ENCODE measurements at places on chromosomes 3 and 15. TPM values are rescaled to one million over a fixed set of nuclear protein-coding genes. Genes with fewer than 3 reads are reported as not detected.

PRR20G gene
- not detected for total RNA-seq

AVEN gene
- 11.8 TPM for total RNA-seq

CEMIP gene
- total RNA-seq: not detected

HRG gene
- not detected for total RNA-seq

SLC38A3 gene
- not detected for total RNA-seq

DNA sequence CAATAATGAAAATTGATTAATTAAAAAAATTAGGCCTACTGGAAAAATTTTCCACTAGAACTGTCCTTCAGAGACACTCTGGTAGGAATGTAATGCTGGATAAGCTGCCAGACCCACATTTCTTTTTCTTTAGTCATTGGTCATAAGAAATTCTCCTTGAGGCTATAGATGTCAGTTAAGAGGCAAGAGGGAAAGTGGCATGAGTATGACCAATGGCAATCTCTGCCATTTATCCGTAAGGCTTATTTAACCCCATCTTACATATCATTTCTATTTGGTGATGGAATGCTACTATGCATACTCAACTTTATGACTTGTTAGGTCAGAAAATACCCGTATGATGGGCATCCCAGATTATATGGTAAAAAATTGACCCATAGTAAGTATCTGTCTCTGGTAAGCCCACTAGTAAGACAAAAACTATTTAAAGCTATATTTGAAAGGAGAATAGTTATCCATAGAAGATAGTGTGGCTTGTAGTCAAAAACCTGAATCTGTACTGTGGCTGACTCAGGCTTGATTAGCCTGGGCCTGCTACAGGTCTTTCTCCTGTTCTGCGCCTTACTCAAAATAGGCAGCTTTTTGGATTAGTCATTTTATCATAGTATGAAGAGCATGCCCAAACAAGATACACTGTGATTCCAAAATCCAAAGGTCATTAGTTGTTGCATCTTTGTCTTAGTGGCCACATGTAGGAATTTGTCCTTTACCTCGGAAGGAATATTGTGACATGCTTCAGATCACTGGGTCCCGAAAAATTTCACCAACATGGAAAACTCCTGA, 314.7 kb downstream of the PYDC2 start:
- no peak for DNase-seq

DNA sequence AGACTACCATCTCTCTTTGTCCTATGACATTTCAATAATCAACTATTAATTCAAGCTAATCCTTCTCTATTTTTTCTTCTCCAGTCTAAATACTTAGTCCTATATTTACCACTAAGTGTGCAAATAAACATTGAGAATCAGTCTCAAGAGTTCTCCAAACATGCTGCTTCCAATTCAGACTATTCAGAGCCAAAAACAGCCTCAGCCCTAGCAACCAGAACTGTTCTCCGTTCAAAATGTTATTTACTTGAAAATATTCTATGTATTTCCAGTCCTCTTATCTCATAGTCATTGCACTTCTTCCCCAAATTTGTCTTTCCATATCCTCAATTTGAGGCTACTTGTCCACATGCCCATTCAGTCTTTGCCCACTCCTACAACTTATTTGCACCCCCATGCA, 805.5 kb downstream of the IGSF11 start:
- DNase-seq: no peak

DNA sequence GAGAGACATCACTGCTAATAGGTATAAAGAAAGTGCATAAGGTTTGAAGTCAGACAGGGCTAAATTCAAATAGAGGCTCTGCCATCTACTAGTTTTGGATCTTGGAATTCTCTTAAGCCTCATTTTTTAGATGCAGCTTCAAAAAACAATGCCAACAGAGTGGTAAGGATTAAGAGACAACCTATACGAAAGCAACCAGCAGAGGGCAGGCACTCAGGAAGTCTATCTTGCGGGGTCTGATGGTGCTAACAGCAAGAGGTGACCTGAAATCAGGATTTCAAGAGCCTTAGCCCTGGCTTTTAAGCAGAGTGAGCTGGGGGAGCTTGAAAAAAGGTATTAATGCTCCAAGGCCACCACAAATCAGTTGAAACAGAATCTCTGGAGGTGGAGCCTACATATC, 40.7 kb downstream of the LDHAL6B start:
- peak; percentile 42 for DNase-seq

DNA sequence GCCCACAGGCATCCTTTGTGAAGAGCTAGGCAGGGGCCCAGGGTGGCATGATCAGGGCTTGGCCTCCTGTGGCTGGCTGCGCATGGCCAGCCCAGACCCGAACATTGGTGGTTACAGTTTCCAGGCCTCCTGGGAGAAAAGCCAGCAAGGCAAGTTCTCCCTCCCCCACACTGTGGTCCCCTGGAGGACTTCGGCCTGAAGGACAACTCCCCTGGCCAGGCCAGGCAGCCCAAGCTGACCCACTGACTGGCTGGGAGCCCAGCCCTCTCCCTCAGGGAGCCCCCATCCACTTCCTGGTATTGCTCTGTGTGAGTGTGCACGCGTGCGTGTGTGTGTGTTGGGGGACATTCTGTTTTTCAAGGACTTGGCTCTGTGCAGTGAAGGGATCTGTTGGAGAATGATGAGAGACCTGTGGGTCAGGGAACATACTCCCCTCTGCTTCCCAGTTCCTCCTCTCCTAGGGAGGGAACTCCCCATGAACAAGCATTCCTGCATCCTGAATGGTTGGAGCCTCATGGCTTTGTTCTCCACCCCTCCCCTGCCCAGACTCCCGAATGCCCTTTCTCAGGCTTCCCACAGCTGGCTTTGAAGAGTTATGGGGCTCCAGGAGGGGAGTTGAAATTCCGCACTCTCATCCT, 29.5 kb downstream of the CORO2B start:
- DNase-seq: no peak

DNA sequence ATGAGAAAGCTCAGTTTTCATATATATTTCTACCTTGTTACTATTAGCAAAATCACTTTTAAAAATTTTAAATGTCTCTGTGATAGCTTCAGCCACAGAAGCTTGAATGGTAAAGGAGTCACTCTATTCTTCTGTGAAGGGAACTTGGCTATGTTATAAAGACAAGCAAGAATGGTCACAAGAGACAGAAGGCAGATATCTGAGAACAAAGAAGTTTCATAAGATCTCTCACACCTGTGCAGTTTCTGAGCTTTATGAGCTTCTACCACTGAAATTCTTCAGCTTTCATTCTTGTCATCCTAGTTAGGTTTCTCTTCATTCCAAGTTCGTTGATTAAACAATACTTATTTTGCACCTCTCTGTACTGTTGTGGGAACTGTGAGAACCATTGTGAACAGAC, 853.4 kb downstream of the IGSF11 start:
- DNase-seq: no peak

- DNase-seq: no peak
Measured at GRCh38 chr3:190117981-190118380, 2.7 kb downstream of the P3H2 start.

- no peak for DNase-seq
Measured at GRCh38 chr15:67701669-67702068, 123.6 kb upstream of the SKOR1 start.

- DNase-seq: no peak
Measured at GRCh38 chr3:12797124-12797891, 828 bp downstream of the CAND2 start.

- no peak for DNase-seq
Measured at GRCh38 chr3:128323206-128324081, 143.2 kb downstream of the DNAJB8 start.
